ENCODE measurements at places on chromosomes 6 and 20. TPM values are rescaled to one million over a fixed set of nuclear protein-coding genes. Genes with fewer than 3 reads are reported as not detected.

RNF144B gene
- 1.9 TPM for total RNA-seq

SLC22A16 gene
- not detected for total RNA-seq

SRC gene
- total RNA-seq, result 34.4 TPM

CLIC5 gene
- total RNA-seq, result 1.9 TPM

MCHR2 gene
- total RNA-seq, result 8.5 TPM

CBFA2T2 gene
- total RNA-seq, result 34.4 TPM

TBXT gene
- total RNA-seq, result not detected

LY6G6C gene
- total RNA-seq, result not detected

FLRT3 gene
- 21.9 TPM for total RNA-seq

BPIFA1 gene
- total RNA-seq, result not detected

TMEM244 gene
- not detected for total RNA-seq

SLC25A27 gene
- total RNA-seq, result 57.6 TPM

MOG gene
- 0.31 TPM for total RNA-seq

KHDC1L gene
- total RNA-seq, result not detected

SLC23A2 gene
- 75.4 TPM for total RNA-seq

PTCRA gene
- not detected for total RNA-seq

NOX3 gene
- not detected for total RNA-seq

MUC22 gene
- not detected for total RNA-seq

SPATA25 gene
- 4.4 TPM for total RNA-seq

LAMA2 gene
- 7.2 TPM for total RNA-seq

HFE gene
- total RNA-seq, result 0.31 TPM

TRIM31 gene
- not detected for total RNA-seq

BIRC7 gene
- not detected for total RNA-seq

DEFB118 gene
- total RNA-seq, result not detected

AKIRIN2 gene
- 66.4 TPM for total RNA-seq

RGS17 gene
- 82.6 TPM for total RNA-seq

GNMT gene
- total RNA-seq, result 0.94 TPM

RNF39 gene
- total RNA-seq, result not detected

PLCB4 gene
- total RNA-seq, result 19.1 TPM

ZSWIM3 gene
- total RNA-seq, result 14.4 TPM

NNAT gene
- 333 TPM for total RNA-seq

SMOC2 gene
- total RNA-seq, result 1.3 TPM

PDYN gene
- 1.6 TPM for total RNA-seq

CITED2 gene
- total RNA-seq, result 31.3 TPM

IL17A gene
- total RNA-seq, result not detected

IBTK gene
- total RNA-seq, result 85.1 TPM

CALHM4 gene
- total RNA-seq, result not detected

PTPRK gene
- 377 TPM for total RNA-seq

LTB gene
- not detected for total RNA-seq
